ENCODE measurements at places on chromosomes 7 and 10. TPM values are rescaled to one million over a fixed set of nuclear protein-coding genes. Genes with fewer than 3 reads are reported as not detected.

The CCL24 gene
- total RNA-seq: not detected

The STAMBPL1 gene
- 14.5 TPM for total RNA-seq

The TRIM50 gene
- not detected for total RNA-seq

The AMZ1 gene
- total RNA-seq: 0.43 TPM
